Suppressor macrophage (primary cell): ENCODE measurements at places on chromosomes 13 and 19.
A peak's percentile ranks its signal among the peaks of the same experiment; 100 is the strongest.

DNA sequence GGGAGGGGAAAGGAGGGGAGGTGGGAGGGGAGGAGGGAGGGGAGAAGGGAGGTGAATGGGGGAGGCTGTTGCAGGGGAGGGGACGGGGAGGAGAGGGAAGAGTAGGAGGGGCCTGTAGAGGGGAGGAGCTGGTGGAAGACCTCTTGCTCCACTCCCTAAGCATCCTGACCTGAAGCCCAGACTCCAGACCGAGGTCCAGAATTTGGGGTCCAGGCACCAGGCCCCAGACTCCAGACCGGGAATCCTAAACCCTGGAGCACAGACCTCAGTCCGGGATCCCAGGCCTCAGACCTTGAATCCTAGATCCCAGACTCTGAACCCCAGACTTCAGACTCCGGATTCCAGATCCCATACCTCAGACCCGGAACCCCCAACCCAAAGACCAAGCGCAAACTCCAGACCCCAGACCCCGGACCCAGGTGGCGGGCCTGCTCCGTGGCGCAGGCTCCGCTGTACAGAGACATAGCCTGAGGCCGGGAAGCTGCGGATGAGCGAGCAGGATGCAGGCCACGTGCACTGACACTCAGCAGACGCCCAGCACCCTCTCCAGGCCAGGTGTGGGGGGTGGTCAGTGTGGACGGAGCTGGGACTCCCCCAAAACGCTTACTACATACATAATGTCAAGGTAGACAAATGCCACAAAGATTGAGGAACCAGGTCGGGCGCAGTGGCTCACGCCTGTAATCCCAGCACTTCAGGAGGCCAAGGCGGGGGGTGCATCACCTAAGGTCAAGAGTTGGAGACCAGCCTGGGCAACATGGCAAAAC is 710 bp upstream of the BTBD2 start:
- peak; percentile 76 for DNase-seq

GRCh38 chr13:94305463-94305862 is 174.0 kb downstream of the DCT start:
- DNase-seq: no peak

DNA sequence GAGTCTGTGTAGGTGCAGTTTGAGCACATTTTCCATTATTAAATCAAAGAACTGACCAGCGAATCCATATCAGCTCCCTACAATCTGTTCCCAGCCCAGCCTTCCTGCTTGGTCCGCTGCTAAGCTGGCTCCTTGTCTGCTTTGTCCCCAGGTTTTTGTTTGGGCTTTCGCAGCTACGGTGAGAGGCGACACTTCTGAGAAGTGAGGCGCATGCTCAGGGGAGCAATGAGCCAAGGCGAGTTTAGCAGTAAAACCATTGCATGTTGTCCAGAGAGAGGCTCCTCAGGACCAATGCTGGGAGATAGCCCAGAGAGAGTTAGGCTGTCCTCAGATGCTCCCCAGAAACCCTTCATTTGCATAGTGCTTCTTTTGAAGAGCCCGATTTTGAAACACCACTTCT is 162.0 kb downstream of the ITGBL1 start:
- DNase-seq: no peak

- DNase-seq: peak; percentile 11
Observed at GRCh38 chr19:46602392-46603194, 1.5 kb downstream of the CALM3 start.

DNA sequence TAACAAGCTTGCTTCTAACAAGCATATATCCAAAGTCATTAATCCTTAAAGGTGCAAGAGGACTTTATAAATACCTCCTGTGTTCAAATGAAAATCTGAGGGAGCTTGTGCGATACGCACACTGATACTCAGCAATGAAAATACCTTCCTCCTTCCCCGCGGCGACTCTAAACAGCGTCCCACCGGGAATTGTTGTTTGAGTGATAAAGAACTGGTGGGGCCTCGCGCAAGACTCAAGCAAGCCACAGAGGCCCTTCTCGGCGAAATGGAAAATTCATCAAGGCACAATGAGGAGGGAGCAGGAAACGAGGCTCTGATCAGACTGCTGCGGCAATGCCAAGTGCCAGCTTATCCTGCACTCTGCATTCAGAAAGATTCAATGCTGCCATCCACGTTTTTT is 126.7 kb downstream of the ABCC4 start:
- DNase-seq: no peak

- DNase-seq: no peak
Observed at GRCh38 chr13:111401151-111401550, 80.7 kb downstream of the TEX29 start.

GRCh38 chr13:23599083-23599925 is 29.1 kb downstream of the TNFRSF19 start:
- no peak for DNase-seq

- DNase-seq: no peak
Observed at GRCh38 chr19:50972795-50973376, 3.5 kb upstream of the KLK6 start.

GRCh38 chr13:92473765-92474475 is 752.7 kb upstream of the GPC6 start:
- DNase-seq: no peak

DNA sequence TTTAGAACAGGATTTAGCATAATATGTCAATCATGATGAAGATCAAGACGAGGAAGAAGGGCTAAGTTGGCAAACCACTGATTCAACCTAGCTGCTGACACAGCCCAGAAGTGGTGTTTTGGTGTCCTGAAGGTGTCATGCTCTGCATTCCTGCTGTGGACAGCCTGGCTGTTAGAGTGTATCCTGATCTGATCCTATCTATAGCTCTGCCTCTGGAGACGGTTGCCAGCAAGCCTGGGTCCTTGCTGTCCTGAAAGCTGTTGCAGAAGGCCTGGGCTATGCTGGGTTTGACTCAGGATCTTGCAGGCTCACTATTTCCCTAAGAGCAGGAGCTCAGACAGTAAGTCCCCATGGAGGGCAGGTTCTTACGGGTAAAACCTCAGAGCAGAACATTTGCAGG is 416.4 kb downstream of the TSHZ3 start:
- no peak for DNase-seq

GRCh38 chr19:35445826-35446593 is 2.0 kb upstream of the FFAR2 start:
- DNase-seq: peak; percentile 52

DNA sequence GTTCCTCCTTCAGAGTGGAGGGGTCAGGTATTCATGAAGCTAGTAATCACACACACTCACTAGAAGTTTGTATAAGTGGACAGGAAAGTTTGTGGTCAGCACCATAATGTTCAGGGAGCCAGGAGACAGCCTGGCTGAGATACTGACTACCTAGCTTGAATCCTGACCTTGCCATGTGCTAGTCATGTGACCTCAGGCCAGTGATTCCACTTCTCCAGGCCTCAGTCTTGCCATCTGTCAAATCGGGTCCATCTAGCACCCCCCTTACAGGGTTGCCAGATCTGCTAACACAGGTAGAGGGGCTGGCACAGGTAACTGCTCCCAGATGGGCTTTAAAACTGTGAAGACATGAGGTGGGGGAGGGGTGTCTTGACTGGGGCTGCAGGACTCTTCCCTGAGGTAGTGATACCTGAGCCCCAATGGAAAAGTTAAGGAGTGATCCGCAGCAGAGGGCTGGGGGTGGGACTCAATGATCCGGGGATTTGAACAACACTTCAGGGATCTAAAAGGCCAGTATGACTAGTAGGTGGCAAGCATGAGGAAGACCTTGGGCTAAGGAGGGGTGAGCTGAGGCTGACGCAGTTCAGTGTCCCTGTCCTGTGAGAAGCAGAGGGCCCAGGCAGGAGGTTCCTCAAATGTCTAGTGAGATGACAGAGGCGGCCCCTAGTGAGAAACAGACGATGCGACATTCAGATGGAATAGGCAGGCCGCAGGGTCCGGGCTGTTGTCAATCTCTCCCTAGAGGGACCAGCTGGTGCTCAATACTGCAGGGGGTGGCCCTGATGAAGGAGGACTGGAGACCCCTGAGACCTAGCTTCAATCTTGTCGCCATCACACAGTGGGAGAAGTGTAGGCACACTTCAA is 8.5 kb downstream of the ACTMAP start:
- peak; percentile 69 for DNase-seq

DNA sequence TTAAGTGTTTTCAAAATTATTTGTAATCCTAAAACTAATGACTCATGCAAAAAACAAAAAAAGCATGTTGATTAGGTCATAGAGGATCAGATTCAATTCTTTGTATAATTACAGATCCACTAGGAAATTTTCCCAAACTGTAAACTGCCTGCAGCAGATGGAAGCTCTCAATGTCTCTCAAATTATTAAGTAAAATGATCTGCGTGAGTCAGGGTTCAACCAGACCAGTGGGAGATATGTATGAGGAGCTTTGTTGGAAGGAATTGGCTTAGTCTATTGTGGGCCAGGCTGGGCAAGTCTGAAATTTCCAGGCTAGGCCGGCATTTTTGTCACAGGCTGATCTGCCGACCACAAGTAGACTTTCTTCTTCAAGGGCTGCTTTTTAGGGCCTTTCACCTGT is 14.4 kb upstream of the SACS start:
- no peak for DNase-seq

- DNase-seq: no peak
Observed at GRCh38 chr19:8208119-8208921, 850 bp upstream of the CERS4 start.

GRCh38 chr13:45534604-45535003 is 69.9 kb downstream of the COG3 start:
- no peak for DNase-seq

DNA sequence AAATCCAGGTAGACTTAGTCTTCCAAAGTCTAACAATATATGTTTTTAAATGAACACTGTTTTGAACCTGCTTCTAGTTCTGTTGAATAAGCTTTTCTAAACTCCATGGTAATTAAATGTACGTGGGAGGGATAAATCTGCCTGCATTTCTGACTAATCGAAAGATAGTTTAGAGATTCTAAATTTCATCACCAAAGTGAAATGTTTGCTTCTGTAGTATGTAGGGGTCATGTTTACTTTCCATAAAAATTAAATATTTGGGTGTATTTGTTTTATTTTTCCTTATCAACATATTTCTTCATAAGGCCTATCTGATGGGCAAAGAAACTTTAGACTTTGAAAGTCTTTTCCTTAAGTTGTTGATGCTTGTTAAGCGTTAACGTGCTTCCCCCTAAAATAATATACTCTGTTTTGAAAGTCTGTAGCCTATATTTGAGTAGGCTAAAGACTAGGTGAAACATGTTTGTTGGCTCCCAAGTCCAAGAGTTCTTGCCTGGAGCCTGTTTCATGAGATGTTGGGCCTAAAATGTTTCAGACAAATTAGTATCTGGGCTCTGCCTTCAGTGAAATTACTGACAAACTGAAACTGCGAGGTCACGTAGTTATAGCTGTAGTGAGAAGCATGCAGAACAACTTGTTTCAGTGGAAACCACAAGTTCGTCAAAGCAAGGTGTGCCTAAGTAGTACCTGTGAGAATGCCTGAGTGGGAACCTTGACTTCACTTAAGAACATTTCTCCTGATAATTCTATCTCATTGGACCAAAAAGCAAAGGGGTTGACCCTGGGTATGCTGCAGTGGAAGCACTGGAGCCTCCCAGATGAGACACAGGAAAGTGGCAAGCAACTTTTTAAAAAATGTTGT is 126.2 kb downstream of the LMO7 start:
- DNase-seq: no peak

DNA sequence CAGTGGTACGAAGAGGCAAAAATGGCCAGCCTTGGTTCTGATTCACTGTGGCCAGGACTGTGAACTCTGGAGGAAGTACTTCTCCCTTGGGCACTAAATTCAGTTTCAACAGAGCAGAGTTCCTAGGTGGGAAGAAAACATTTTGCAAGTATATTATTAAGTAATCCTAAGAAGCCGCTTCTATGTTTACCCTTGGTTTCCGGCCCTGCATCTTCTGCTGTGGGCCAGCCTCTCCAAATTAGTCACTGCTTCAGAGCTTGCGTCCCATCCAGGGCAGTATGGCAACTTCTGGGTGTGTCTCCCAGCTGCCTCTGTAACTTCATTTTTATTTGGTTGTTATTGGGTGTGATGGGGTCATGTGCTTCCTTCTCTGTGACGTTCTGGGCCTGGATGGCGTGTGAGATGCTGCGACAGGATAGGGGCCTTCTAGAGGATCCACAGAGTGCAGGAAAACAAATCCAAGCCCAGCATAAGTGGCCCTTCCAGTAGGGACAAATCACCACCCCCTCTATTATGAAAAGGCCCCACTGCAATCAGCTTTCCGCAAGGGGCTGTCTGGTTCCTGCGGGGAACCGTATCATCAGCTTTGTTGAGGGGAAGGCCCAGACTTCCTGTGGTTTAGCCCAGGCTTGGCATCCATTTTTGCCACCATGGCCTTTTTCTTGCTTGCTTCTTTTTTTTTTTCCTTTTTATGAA is 55.1 kb upstream of the C1QTNF9 start:
- peak; percentile 91 for DNase-seq
